ENCODE measurements at places on chromosomes 7 and 10. TPM values are rescaled to one million over a fixed set of nuclear protein-coding genes. Genes with fewer than 3 reads are reported as not detected.

Gene CTAGE4
- 0.29 TPM for total RNA-seq

Gene CALHM1
- not detected for total RNA-seq

Gene PDSS1
- total RNA-seq: 3.6 TPM

GRCh38 chr7:153090764-153091163 is 331.2 kb downstream of the ACTR3B start:
- no peaks in the 10 kb centered on the region for H3K4me1 ChIP-seq
- DNase-seq: no peak
- H3K4me3 ChIP-seq: no peak overlapping the region
- no peaks in the 10 kb centered on the region for H3K36me3 ChIP-seq
- H3K27me3 ChIP-seq: no peaks in the 10 kb centered on the region
- no peak overlapping the region for H3K27ac ChIP-seq

GRCh38 chr7:124020060-124020459 is 12.8 kb downstream of the TMEM229A start:
- H3K36me3 ChIP-seq: no peaks in the 10 kb centered on the region
- H3K27me3 ChIP-seq: no peaks in the 10 kb centered on the region
- no peak overlapping the region for H3K4me3 ChIP-seq
- no peak overlapping the region for H3K27ac ChIP-seq

DNA sequence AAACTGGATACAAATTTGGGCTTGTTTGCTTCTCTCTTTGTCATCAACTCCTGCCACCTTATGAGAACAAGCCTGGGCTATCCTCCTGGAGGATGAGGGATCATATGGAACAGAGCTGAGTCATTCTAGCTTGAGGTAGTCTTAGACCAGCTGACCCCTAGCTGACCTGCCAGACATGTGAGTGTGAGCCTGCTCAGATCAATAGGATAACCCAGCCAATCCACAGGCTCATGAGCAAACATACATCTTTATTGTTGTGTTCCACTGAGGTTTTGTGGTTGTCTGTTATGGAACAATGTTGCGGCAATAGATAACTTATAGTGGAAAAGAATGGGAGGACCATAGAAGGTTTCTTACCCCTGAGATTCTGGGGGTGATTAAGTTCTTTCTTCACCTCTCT is 54.5 kb upstream of the FAM180A start:
- no peak overlapping the region for H3K4me3 ChIP-seq
- no peak overlapping the region for H3K27ac ChIP-seq
- no peaks in the 10 kb centered on the region for H3K4me1 ChIP-seq
